Substantia nigra (tissue), 51 donors: ENCODE measurements at places on chromosomes 11 and 22.
A peak's percentile ranks its signal among the peaks of the same experiment; 100 is the strongest.

DNA sequence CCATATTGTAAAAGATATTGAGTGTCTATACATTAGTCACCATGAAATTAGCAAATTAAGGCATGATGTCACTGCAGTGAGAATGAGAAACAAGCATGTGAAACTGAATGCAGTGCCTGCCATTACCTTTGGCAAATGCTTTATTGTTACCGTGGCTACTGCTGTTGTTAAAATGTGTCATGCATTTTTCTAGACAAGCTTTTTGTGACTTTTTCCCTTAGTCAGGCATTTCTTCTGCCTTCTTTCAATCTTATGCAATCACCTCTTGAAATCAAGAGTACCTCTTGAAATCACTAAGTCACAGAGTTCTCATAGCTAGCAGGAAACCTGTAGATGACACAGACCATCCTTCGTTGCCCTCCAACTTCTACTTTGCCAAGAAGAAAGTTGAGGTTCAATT is 461.7 kb upstream of the TENM4 start:
- no peak for DNase-seq

- no peak for DNase-seq
Observed at GRCh38 chr22:28442711-28443525, 236.7 kb downstream of the TTC28 start.

DNA sequence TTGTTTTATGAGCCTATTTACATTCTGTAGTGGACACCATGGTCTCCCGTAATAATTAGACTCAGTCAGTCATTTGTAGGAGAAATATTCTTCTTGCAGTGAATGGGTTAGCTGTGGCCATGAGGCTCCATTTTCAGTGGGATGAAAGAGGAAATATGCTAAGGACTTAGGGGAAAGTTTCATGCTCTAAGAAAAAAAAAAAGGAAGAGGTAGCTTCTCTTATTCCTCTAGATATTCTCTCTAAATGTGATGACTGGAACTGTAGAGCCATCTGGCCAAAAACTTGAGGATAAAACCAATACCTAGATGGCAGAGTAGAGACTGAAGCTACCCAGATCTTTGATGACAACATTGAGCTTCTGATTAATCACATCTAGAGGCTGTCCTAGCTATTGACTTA is 75.8 kb upstream of the SESN3 start:
- DNase-seq, result no peak

- no peak for DNase-seq
Observed at GRCh38 chr11:134640536-134640935, 228.5 kb upstream of the B3GAT1 start.

GRCh38 chr11:10663990-10664389 is 29.6 kb downstream of the IRAG1 start:
- no peak for DNase-seq

DNA sequence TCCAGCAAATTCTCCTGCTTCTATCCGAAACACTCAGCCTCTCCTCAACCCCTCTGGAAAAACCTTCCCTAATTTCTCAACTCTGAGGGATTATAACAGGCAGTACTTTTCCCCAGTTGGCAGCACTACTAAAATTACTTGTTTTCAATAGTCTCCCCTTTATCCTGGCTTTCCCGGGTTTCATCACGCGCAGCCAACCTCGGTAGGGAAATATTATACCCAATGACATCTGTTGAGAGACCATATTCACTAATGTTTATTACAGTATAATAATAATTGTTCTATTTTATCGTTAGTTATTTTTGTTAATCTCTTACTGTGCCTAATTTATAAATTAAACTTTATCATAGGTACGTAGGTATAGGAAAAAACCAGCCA is 330 bp upstream of the POLD3 start:
- DNase-seq, result no peak

- no peak for DNase-seq
Observed at GRCh38 chr11:126113515-126113957, 50.9 kb upstream of the CDON start.

- no peak for DNase-seq
Observed at GRCh38 chr11:46967962-46968361, 31.4 kb downstream of the CSTPP1 start.

DNA sequence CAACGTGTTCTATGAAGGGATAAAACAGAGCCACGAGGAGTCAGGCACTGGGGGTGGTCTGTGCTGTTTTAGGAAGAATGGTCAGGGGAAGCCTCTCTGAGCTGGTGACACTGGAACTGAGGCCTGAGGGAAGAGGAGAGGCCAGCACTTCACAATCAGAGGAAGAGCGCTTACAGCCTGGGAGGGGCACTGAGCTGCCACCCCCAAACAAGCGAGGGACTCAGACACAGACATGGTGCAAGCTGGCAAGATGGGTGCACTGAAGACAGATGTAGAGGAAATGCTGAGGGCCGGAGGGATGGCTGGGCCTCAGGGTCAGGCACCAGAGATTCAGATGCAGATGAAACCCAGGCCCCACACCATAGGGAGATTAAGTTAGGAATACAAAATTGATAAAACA is 40.0 kb upstream of the TP53I11 start:
- DNase-seq, result no peak

DNA sequence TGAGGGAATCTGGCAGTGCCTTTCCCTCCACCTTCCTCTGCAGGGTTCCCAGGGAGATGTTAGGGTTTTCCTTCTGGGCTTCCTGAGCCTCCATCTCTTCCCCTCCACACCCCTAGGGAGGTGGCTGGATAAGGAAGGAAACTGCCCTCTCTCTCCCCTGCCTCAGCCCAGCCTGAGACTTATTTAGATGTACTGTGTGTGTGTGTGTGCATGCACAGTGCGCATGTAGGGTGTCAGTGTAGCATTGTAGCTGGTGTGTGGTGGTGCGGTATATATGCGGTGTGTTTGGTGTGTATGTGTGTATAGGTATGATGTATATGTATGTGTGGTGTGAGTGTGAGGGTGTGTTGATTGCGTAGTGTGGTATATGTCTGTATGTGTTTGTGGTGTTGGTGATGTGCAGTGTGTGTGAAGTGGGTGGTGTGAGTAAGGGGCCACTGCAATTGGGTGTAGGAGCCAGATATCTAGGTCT is 1.5 kb downstream of the FXYD6 start:
- DNase-seq, result no peak

DNA sequence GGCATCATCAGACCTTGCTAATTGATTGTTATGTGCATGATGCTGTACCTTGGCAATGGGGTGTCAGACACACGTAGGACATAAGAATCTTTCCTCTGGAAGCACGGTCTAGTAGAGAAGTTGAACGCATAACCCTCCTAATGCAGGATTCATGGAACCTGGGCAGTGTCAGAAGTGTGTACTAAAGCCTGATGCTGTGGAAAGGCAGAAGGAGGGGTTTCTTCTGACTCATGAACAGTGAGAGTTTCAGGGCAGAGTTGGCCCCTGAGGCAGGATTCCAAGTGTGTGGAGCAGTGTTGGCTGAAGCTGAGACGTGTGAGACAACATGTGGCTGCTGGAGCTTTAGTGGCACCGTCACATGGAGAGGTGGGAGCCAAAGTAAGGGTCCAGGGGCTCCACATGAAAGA is 3.5 kb downstream of the PANX1 start:
- no peak for DNase-seq

DNA sequence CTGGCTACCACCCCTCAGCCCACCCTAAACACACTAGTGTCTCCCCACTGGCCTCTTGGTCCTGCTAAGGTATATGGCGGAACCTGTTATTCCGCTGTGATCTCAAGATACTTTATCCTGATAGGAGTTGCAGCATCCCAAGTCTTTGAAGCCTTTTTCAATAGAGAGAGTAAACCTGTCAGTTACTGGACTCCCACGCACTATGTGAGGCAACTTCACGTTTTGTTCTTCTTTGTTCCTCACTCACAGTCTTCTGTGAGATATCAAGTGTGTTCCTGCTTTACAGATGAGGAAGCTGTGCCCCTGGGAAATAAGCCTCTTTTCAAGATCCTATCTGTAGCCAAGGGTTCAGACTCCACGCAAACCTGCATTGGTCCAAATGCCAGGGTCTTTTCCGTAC is 127.8 kb downstream of the MYO18B start:
- DNase-seq, result no peak

- DNase-seq, result no peak
Observed at GRCh38 chr11:12675951-12676711, 1.9 kb downstream of the TEAD1 start.

DNA sequence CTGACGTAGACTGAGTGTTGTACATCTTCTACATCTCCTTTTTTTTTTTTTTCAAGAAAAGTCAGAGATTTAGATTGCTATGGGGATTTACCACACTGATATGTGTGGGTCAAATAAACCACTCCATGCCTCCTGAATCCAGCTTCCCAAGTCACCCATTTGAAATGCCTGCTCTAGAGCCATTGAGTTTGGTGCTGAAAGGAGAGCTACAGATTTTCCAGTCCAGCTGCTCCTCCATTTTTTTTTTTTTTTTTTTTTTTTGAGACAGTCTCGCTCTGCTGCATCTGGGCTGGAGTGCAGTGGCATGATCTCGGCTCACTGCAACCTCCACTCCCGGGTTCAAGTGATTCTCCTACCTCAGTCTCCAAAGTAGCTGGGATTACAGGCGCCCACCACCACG is 115.2 kb upstream of the TIMP3 start:
- DNase-seq, result no peak

GRCh38 chr11:81857386-81857785 is 876.3 kb downstream of the FAM181B start:
- DNase-seq, result no peak

DNA sequence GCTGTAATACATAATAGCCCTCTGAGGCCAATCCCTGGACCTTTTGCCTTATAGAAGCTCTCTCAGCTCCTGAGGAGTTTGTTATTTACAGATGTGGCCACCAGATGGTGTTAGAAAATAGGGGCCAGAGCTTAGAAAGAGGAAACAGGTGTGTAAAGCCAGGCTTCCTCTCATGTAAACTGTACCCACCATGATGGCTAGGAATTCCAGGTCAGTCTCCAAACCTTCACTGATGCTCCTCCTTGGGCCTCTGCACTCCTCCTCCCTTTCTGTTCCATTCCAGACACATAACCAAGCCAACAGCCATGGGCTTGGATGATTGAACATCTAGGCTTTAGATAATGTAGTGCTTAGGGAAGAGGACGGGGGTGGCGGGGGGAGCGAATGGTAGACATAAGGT is 39.7 kb downstream of the USP35 start:
- peak; percentile 12 for DNase-seq

DNA sequence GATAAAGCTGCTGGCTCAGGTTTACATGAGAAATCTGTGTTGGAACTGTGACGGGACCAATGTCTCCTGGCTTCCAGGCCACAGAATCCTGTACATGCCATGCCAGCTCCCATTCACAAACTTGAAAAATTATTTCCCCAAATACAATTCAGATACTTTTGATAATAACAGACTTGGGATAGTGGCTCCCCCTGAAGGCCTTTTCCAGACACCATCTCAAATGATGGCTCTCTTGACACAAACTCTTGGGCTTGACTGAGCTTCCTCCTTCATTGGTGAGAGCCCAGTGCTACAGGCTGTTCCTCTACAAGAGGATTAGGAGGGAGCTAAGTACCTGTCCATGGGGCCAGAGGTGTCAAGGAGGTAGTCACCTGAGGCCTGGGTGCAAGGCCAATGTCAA is 104.7 kb upstream of the PAX6 start:
- DNase-seq, result no peak

GRCh38 chr11:111793863-111794262 is 27.7 kb upstream of the PPP2R1B start:
- DNase-seq, result no peak

GRCh38 chr11:36048496-36049247 is 104.8 kb downstream of the LDLRAD3 start:
- DNase-seq, result no peak

DNA sequence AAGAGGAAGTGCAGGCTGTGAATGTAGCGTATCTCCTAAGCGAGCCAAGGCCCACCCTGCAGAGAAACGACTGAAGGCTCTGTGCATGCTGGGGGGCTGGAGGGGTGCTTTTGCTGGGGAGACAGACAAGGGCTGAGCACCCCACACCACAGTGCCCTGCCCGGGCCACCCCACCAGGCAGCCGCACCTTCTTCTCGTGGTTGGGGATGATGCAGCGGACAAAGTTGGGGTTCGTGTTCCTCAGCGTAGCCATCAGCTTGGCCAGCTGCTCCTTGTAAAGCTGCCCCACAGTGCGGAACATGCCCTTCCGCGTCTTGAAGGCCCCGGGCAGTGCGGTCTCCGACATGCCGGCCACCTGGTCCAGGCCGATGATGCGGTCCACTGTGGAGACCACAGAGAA is 53.3 kb downstream of the APOL1 start:
- no peak for DNase-seq

- no peak for DNase-seq
Observed at GRCh38 chr11:73087730-73088129, 54.4 kb downstream of the FCHSD2 start.
